ENCODE measurements at places on chromosomes 7 and 10.

DNA sequence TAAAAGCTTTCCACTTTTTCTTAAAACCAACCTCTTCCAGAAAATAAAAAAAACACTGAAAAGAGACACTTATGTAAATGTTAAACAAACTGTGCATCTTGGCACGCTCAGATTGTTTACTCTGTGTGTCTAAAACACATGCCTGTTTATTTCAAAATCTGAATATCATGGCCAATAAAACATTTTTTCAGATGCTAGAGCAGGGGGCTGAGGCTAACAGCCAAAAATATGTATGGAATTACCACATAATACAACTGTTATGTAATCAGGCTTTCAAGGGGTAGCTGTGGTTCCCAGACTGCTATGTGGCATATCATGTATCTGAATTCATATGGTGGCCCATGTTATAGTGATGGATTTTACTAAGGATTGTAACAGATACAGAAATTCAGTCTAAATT lies 130.4 kb downstream of the HIBADH start:
- DNase-seq: no peak

GRCh38 chr7:11203224-11203623 lies 229.6 kb downstream of the PHF14 start:
- no peak for DNase-seq

DNA sequence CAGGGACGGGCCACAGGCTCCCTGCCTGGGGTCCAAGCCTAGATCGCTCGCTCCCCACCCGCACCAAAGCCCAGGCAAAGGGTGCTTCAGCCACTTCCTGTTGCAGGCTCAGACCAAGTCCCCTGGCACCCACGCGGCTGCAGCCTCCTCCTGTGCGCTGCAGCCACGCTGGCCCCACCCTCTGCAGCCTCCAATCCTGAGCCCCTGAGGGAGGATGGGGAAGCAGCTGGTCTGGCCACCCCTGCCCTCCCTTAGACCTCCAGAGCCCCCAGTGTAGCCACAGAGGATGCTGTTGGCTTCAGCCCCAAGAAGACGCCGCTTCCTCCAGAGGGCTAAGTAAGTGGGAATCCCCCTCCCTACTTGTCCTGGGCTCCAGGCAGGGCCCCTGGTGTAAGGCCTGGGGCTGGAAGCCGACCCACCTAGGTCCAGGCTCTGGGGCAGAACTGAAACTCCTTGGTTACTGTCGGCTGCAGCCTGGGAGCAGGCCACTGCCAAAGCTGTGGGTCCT lies 9.4 kb downstream of the LIMK1 start:
- no peak for DNase-seq

DNA sequence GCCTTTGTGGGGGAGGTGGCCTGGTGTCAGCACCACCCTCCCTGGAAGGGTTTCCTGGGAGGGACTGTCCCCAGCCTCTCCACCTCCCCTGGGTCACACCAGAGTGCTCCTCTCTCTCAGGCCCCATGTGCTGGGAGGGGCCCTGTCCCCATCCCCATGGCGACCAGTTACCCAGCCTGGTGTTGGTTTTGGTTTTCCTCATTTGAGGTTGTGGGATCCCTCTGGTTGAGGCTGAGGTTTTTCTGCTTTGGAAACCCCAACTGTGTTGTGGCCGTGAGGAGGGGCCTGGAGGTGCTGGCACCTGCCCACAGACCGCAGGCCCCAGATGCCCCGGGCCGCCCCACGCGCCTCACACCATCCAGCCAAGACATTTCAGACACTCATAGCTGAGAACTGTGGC lies 106.3 kb downstream of the GRK5 start:
- DNase-seq: no peak

DNA sequence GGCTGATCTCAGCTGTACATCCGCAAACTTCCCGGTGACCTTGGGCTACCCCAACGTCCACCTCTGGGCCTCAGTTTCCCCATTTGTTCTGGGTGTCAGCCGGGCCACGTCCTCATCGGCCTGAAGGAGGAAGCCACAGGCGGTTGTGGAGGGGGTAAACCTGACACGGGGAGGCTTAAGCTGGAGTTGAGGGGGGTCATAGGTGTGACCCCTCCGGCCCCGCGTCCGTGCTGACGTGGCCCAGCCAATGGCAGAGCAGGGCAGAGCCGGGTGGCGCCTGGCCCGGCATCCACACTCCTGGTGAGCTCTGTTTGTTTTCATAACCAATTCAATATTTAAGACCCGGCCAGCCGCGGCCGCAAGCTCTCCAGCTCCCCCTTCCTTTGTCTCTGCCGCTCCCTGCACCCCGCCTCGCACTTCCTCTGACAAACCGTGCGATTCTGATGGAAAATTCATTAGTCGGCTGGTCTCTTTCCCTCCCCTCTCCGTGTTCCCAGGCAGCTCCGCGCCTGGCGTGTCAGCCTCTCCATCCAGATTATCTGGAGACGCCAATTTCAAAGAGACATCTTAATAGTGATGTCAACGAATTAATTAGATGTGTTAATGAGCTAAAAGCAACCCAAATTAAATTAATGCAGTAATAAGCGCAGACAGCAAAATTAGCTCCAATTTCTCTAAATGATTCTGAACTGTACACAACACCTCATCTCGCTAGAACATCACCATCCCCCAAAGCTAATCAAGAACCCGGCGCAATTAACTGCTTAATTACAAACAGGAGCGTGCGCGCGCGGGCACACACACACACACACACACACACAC lies 55.4 kb downstream of the MICALL2 start:
- DNase-seq: no peak

DNA sequence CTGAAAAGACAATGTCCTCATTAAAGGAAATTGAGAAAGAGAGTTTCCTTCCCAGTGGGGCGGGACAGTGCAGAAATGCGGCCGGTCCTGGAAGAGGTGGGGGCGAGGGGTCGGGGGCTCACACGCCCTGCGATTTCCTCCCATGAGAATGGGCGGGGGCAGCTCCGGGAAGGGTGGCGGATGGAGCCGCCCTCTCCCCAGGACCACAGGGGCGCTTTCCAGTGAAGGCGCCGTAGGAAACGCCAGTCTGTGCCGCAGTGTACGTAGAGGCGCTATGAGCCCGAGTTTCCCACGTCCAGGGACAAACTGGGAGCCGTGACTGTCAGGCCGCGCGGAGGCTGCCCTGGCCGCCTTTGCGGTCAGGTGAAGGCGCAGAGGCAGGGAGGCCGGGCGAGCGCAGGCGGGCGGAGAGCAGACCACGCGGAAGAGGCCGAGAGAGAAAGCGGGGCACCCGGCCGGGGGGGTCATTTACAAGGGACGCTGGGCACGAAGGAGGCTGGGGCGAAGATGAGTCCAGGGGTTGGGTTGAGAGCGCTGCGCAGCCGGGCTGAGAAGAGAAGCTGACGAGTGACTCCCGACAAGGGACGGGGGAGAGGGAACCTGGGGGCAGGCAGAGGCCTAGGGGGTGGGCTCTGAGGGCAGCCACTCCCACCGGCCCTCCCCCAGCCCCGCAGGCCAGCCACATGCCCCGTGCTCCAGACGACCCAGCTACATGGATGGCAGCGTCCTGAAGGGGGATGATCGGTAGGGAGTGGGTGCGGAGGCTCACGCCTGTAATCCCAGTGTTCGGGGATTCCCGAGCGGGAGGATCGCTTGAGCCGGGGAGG lies 45.0 kb downstream of the ALOX5 start:
- DNase-seq: no peak

GRCh38 chr10:82267960-82268359 lies 393.0 kb downstream of the NRG3 start:
- no peak for DNase-seq

DNA sequence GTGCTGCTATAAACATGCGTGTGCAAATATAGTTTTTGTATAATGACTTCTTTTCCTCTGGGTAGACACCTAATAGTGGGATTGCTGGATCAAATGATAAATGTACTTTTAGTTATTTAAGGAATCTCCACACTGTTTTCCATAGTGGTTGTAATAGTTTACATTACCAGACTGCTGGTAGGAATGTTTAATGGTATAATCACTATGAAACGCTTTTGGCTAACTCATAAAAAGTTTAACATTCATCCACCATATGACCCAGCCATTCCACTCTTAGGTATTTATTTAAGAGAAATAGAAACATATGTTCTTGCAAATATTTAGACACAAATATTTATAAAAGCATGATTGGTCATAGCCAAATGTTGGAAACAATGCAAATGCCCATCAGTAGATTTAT lies 32.1 kb upstream of the TFEC start:
- DNase-seq: no peak

- DNase-seq: no peak
Measured at GRCh38 chr7:106644999-106645398, 16.0 kb downstream of the CCDC71L start.

- no peak for DNase-seq
Measured at GRCh38 chr10:123501148-123501547, 165.0 kb upstream of the GPR26 start.

- DNase-seq: no peak
Measured at GRCh38 chr7:157657741-157658740, 321.2 kb downstream of the DNAJB6 start.

DNA sequence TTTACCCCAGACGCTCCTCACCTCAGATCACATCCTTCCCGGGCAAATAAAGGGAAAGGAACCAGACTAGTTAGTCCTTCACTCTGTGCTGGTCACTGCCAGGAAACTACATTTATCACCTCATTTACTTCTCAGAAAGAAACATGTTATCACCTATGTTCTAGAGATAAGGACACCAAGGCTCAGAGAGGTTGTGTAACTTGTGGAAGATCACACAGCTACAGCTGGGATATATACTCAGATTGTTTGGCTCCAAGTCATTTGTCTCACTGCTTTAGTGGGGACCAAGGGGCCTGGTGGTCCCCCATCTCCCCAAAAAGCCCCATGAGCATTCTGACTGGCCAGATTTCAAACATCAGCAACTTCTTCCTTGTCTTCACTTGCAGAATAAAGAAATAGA lies 17.5 kb upstream of the BTBD16 start:
- no peak for DNase-seq

DNA sequence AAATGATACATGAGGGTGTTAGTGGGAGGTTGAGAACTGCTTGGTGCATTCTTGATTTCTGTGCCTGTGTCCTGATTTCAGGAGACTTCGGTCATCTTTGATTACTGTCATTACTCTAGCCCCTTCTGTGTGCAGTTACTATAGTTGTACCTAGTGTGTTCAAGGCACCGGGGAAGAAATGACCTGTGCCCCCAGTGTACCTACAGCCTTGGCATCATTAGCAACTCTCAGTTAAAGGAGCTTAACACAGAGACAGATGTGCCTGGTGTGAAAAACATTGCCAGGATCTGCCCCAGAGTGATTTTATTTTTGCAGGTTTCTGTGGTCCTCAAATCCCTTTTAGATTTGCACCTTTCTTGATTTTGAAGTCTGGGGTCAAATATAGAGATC lies 62.2 kb downstream of the ARID5B start:
- DNase-seq: no peak

- DNase-seq: no peak
Measured at GRCh38 chr10:127496035-127496434, 53.1 kb upstream of the NPS start.

DNA sequence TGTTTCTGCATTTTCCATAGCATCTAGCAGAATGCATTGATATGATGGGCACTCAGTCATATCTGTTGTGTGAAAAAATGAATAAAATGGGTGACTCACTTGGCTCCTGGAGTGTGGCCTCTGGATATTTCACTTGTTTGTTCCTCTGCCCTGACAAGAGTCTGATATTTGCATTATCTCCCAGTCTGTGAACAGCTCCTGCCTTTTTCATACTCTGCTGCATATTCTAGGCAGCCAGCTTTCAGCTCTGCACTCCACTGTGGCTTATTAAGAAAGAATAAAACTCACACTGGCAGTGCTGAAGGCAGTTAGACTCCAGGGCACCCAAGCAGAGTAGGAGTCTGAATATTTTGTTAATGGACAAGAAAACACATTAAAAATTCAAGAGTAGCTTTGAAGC lies 623.9 kb downstream of the SORCS1 start:
- DNase-seq: no peak

GRCh38 chr7:147415991-147416390 lies 1174.6 kb upstream of the C7orf33 start:
- DNase-seq: no peak

GRCh38 chr7:109343678-109344077 lies 774.0 kb downstream of the DNAJB9 start:
- no peak for DNase-seq

GRCh38 chr7:79319369-79319768 lies 134.1 kb downstream of the MAGI2 start:
- no peak for DNase-seq

GRCh38 chr10:114172776-114173602 lies 1.0 kb downstream of the CCDC186 start:
- DNase-seq: no peak

DNA sequence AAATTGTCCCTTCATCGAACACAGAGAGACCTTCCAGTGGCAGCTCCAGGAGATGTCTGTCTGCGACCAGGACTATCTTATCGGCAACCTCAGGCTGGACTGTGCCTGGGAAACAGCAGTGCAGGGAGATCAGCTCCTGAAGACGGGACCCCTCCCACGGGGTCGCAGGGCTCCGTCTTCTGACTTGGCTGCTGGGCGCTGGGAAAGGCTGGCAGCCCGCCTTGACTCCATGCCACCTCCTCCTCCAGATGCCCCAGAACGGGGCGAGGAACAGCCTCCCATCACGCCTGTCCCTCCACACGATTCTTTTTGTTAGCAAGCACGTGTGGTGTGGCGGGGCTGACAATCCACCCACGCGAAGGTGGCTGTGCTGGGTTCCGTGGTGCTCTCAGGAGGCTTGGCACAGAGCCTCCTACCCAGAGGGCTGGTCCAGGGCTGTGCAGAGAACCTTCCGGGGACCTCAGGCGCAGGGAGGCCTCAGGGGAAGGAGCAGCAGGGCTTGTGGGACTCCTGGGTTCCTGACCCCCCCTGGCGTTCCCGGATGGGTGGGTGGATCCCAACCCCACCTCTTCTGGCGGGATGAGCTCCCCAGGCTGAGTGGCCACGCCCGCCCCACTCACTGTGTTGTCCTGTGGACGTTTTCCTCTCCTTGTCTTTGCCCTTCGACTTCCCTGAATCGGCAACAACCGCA lies 47.6 kb upstream of the NKX6-2 start:
- no peak for DNase-seq

DNA sequence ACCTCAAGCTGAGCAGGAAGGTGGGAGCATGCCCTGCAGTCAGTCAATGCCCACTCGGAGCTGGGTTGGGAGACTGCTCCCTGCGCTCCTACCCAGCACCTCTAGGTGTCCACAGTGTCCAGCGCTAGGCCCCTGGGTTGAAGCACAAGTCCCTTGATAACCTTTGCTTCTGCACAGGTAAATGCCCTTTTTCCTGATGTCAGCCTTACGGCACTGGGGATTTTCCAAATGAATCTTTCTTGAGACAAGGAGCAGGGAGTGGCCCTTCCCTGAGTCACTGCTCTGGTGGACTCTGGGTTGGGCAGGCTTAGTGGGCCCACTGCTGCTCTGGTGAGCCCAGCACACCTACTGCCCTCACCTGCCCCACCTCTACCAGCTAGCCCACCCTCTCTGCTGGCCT lies 61.9 kb upstream of the OPN4 start:
- no peak for DNase-seq

- no peak for DNase-seq
Measured at GRCh38 chr10:10520491-10521385, 496.9 kb upstream of the CELF2 start.

- DNase-seq: no peak
Measured at GRCh38 chr10:26642896-26643653, 54.4 kb upstream of the PDSS1 start.

Measured in T-helper 2 cell (primary cell).